ENCODE measurements at places on chromosomes 4 and X.

GRCh38 chrX:137749246-137749645, 183.3 kb downstream of the ZIC3 start:
- DNase-seq, result no peak

GRCh38 chr4:101328063-101328602, 19.2 kb downstream of the PPP3CA start:
- DNase-seq, result no peak

DNA sequence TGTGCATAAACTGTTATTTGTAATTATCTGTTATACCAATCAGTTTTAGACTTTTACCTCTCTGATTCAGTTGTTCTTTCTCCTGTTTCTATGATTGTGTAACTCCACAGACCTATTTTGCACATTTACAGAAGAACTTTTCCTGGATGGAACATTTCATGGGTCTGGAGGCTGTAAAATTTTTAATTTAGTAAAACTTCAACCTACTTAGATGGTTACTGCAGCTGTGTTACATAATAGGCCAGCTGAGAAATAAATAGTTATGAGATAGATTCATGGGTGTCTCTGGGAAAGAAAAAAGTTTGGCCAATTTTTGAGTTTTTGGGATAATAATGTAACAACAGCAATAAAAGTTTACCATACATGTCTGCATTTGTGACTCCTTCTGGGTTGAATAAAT, 253.5 kb downstream of the ARHGAP24 start:
- DNase-seq, result no peak

GRCh38 chr4:98722000-98722399, 63.6 kb upstream of the TSPAN5 start:
- no peak for DNase-seq

DNA sequence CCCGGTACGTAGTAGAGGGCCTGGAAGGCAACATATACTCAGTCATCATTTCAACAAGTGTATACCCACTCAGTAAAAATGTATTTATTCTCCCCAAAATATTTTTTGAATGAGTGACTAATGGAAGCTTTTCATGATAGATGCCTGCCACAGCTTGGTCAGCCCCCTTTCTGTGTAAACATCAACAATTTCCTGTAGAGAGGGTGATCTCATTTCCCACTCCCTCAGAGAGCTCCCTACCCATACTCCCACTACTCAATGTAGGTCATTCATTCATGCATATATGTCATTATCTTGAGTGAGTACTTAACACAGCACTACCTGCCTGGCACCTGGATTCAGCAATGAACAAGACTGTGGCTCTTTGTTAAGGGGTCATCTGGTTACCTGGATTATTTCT, 81.9 kb downstream of the STK32B start:
- no peak for DNase-seq

- no peak for DNase-seq
Measured at GRCh38 chr4:80268936-80269335, 2.5 kb downstream of the FGF5 start.

GRCh38 chrX:155841232-155841631, 39.9 kb upstream of the VAMP7 start:
- no peak for DNase-seq

DNA sequence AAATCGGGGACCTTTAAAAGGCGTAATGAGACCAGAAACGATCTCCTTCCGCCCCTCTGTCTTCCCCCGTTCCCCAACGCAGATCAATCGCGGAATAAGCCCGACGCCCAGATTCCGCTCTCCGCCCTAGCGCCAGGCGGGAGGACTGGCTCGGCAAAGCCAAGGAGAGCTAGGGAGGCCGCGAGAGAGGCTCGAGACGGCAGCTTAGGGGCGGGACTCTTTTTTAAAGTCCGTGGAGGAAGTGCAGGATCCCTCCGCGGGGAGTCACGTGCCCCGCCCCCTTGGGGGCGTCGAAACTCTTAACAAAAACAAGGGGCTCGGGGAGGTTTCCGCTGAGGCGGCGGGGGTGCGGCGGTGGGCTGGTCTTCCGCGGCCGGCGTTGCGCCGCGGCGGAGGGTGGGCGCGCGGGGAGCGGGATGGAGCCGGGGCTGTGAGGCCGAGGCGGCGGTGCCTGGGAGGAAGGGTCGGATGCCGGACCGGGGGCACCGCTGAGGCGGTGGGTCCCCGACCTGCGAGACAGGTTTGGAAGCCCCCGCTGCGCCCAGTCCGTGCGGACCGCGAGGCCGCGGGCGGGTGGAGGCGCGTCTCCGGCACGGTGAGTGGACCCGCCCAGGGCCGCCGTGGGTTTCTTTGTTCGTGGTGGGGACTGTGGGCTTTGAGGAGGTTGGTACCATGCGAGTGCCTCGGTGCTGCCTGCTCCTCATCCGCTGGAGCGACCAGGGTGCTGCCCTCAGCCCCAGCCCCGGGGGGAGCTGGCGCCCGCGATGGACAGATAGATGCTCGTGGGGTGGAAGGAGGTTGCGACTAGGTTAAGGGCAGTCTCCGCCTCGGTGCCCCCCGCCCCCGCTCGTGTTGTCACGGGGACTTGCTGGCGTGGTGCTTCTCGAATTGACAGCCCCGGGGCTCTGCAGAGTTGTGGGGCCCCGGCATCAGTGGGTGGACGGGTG, at the start of gene CCNG2:
Gene CCNG2, plus strand, starts transcription at position 296 of the 947 bp plus-strand sequence. CDS start 1,326 bp downstream, outside the sequence.
- DNase-seq, result no peak

DNA sequence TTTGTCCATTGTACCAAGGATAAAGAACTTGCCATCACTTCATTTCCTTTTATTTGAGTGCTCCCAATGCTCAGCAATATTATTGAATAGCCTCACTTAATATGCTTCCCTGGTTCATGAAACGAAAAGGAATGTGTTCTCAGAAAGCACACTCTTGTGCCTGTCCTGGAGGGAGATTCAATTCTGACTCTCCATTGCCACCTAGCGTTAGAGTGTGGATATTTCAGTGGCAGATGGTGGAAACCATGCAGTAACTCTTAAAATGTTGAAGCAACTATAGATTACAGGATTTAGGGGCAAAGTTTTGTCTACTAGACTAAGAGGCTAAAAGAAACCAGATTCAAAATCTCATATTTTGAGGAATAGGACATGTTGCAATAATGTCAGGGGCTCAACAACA, 36.0 kb downstream of the GAB3 start:
- peak; percentile 10 for DNase-seq

DNA sequence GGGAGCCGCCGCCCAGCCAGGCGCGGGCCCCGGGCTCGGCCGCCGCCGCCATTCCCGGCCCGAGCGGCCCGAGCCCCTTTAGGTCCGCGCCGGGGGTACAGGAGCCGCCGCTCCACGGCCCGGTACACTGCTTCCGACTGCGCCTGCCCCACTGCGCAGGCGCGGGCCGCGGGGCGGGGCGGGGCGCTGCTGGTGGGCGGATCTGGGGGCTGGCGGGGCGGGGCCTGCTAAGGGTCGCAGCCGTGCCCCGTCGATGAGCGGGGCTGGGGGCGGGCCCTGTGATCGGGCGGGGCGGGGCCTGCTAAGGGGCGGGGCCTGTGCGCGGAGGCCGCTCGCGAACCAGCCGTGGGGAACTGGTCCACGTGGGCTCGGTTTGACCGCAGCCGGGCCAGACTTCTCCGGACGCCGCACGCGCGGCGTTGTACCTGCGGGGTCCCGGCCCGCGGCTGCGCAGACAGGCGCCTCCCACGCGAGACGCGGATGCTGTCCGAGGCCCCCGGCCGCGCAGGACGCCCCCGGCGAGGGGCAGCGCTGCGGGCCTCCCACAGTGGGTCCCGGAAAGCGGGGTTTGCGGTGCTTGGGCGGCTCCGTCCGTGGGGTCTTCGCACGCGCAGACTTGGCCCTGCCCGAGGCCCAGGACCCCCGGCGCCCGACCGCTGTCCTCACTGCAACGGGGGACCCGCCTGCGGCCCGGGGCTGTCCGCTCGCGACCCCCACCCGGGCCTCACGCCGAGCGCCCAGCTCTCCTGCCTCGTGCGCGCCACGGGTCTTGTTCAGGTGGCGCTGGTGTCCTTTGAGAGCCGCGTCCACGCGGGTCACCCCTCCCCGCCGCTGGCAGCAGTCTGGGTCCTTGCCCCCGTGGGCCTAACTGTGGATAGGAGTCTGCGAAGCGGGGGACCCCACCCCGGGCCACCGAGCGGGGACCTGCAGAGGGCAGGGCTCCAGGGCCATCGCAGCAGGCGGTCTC, at the start of gene DGKQ:
Gene DGKQ, minus strand, starts transcription at position 139 of the 967 bp plus-strand sequence. Its CDS starts 87 bp downstream, at position 52.
- no peak for DNase-seq

DNA sequence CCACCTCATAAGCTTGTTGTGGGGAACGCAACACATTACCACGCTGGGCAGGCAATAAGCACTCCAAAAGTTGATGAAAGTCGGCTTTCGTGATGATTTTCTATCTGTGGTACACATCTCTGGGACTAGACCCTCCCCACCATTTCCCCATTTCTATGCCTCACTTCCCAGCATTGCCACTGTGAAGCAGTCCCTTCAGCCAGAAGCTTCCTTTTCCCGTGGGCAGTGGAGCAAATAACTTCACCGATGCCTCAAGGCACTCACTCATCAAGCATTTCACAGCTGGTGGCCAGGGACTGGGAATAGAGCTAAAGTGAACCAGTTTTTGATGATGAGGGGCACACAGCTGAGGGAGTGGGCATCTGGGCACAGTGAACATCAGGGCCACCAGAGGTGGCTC, 18.9 kb downstream of the C4orf50 start:
- DNase-seq, result no peak

DNA sequence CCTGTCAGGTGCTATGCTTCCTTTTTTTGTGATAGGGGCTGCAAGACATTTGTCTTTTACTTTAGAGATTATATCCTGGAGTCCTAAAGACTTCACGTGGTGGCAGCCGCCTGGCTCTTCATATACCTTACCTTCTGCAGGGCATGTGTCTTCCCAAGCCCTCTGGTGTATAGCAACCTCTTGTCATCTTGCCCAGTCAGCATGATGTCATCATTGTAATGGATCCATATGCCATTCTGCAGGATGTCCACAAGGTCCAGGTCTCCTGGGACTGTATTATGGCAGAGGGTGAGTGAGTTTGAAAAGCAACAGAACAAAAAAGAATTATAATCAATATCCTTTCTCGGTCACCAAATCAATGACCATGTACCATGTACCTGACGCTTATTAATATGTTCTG, 82.2 kb upstream of the SCOC start:
- DNase-seq, result no peak

GRCh38 chr4:98630737-98631454, 27.5 kb downstream of the TSPAN5 start:
- no peak for DNase-seq

- DNase-seq, result no peak
Measured at GRCh38 chrX:143536176-143536575, 18.9 kb upstream of the SPANXN3 start.

- no peak for DNase-seq
Measured at GRCh38 chr4:94882756-94883155, 125.0 kb downstream of the BMPR1B start.

DNA sequence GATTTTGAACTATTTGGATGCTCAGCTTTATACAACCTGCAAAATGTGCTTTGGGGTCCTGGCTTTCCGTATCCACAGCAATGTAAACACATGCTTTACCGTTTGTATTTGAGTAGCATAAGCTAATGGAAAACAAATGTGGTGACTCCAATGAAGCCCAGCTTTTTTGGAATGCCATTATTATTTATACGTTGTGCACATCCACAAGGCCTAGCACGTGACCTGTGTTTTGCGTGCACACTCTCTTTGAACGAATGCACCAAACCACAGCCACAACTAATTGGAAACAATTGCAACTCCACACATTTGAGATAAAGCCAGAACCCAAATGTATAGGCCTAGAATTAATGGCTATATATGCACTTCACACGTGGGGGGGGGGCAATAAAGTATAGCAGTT, 189.5 kb upstream of the GPC4 start:
- no peak for DNase-seq

DNA sequence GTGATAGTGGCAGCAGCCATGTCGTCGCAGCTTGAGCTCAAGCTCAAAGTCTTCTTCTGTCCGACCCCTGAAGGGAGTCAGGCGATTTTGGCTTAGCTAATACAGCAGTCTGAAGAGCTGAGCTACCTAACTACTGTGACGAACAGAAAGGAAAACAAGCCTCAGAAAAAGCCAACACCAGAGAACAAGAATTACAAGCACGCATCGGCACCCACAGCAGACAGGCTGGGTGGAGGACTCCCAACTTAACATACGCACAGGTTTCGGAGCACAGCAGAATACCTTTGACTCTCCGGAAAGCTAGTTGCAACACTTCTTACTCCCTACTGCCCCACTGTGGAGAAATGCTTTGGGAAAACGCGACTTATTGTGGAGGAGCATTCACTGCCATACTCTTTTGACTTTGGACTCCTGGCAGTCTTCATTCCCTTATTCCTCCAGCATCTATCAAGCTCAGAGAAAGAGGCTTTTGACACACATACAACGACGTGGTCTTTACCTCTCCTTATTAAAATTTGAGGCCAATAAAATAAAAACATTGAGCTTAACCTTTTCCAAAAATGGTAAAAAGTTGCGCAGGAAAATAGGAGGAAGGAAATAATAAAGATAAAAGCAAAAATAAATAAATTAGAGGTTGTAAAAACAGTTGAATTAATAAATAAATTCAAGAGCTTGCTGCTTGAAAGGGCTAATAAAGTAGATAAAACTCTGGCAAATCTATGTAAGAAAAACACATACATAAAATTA, 41.3 kb upstream of the GPC3 start:
- no peak for DNase-seq

GRCh38 chr4:119537586-119537985, 91.0 kb downstream of the PDE5A start:
- DNase-seq, result no peak

DNA sequence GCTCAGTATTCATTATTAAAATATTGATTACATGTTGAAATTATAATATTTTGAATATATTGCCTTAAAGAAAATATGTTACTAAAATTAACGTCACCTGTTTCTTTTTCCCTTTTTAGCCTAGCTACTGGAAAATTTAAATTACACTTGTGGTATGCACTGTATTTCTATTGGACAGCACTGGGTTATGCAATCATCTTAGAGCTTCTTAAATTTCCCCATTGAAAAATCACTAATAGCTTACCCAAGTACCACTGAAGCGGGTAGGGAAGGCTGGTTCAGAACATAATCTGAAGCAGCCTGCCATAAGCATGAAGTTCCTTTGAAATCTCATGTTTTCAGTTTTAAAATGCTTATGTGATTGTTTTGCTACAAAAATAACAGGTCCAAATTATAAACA, 49.5 kb upstream of the TFDP3 start:
- DNase-seq, result no peak

DNA sequence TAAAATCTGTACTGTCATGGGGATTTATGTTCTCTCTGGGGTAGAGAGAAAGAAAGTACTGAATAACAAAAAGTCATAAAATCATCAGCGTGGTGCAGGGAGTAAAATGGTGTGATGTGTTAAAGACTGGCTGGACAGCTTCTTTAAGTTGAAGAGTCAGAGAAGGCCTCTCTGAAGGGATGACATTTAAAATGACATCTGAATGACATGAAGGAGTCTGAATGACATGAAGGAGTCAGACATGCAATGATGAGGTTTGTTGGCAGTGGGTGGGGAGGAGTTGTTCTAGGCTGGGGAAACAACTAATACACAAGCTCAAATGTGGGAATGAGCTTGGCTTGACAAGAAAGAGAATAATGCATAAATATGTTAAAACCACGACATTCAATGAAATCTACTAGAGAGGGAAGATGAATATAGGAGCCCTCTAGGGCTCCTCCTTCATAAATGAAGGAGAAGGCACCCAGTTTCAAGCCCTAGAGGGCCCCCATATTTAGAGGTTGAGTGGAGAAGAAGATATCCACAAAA, 63.9 kb upstream of the KIT start:
- DNase-seq, result no peak
